ENCODE measurements at places on chromosomes 5 and 9.

GRCh38 chr5:107340631-107341030 lies 330.1 kb downstream of the EFNA5 start:
- DNase-seq = no peak

DNA sequence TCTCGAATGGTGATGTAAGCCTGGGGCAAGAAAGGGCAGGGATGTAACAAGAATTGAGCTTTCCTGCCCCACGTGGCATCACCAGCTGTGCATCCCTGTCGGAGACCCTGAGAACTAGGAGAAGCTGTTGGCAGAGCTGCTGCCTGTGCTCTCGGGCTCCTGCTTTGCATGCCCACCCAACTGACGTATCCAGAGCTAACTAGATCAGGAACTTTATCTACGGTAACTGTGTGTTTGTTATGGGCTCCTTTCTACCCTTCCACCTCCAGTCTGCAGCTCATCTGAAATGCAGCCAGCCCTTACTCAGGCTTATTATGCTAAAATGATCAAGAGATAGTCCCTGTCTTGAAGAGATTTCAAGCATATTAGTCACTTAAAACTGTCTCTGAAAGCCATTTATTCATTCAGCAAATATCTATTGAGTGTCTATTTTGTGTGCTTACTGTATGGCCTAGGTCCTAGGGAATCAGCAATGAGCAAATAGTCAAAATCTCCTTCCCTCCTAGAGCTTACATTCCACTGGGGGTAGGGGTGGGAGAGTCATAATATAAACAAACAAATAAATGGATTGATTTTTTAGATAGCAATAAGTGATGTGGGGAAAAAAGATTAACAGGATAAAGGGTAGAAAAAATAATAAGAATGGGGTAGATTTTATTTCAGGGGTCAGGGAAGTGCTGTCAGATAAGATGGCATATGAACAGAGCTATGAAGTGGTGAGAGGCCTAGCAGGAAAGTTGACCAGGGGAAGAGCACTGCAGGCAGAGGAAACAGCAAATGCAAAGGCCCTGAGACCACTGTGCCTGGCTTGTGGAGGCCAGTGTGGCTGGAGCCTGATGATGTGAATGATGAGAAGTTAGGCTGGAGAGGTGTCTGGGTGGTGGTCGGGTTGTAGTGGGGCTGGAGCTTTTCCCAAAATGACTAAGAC lies 118.2 kb downstream of the GALNT10 start:
- DNase-seq = no peak

DNA sequence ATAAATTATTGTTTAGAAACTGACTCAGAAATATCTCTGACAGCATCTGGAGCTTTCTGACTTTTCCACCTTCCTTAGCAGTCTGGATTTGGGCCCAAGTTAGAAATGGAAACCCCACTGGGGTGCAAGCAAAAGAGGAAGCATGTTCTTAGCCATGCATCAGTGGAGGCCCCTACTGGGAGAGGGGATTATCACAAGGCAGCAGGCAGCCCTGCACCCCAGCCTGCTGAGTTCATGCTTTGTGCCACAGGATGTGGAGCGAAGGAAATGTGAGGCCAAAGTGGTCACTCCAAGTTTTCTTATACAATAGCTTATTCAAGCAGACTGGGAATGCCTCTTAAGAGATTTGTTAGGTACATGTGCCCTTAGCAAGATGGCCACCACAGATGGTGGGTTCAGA lies 146.5 kb upstream of the TLX3 start:
- no peak for DNase-seq

- no peak for DNase-seq
Measured at GRCh38 chr5:145936401-145937131, at the start of gene SH3RF2. SH3RF2 (plus strand) TSS chr5:145936578; CDS start chr5:145937929, 1,351 bp downstream.

DNA sequence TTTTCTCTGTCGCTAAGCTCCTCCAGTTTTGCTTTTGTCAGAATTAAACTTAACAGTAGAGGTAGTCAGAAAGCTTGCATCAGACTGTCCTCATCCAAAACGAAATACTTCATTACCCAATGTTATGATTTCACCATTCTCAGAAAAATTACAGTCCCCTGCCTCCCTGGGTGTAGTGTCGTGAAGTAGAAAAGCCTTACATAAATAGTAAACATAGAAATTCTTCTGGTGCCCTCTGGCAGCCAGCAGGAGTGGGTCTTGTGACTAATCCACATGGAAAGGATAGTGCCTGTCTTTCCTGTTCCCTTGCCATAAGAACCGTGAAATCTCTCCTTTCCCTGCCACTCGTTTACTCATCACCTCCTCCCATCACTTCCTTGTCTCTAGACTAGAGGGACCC lies 230.6 kb downstream of the GNA14 start:
- no peak for DNase-seq

DNA sequence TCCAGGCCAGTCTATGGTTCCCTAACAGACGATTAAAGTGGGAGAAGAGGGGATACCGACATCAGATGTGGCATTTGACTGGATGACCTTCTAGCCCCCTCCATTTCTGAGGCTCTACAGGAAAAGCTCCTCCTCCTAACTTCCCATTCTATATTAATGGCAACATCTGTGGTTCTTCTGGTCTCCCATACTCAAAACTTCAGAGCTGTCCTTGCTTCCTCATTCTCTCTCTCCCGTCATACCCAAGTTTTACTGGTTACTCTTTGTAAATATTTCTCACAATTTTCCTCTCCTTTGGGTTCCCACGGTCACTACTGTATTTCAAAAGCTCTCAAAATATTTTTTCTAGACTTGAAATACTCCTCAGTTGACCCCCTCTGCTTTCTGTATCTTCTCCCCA lies 36.0 kb upstream of the IL7R start:
- no peak for DNase-seq

- DNase-seq = no peak
Measured at GRCh38 chr5:153517241-153517611, 26.8 kb downstream of the GRIA1 start.

- DNase-seq = no peak
Measured at GRCh38 chr5:38921174-38921573, 75.4 kb downstream of the OSMR start.

DNA sequence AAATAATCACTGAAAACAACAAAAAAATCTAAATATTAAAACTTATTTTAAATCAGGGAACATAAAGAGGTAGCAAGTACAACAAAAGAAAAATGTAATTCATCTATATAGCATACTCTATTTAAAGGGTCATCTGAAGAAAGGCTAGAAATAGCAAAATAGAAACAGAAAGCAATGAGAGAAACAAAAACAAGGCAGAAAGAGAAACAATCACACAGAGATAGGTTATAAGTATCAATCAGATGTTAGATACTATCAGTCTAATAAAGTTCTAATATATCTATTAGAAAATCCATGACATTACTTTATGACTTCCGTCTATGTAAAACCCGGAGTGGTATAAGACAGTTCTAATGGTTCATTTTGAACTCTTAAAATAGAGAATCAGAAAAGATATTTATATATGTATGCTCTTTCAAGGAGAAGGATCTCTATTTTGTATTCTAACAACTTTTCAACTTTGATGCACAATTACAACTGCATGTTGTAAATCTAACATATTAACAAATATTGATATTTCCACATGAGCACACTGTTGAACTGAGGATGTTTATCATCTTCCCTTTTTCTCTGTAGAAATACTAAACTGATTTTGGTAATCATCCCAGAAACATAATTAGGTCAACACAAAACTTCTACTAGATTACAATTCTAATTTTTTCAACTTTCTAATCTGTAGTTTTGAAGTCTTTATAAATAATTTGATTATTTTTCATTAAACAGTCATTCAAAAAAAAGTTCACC lies 15.8 kb downstream of the RICTOR start:
- DNase-seq = no peak

- no peak for DNase-seq
Measured at GRCh38 chr5:40987349-40987748, 78.1 kb downstream of the C7 start.

DNA sequence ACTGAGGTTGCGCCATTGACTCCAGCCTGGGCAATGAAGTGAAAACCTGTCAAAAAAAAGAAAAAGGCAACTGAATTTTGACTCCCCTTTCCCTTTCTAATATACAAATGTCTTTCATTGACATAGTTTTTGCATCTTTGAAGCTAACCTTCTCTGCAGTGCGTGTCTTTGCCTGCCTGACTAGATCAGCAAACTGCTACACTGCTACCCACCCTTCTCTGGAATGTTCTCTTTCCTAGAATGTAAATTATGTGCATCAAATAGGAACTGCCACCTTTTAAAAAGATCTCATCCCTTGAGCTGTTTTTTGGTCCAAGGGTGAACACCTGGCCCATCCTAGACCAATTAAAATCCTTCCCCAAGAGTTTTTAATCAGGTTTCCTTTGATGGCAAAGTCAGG lies 127.6 kb downstream of the SLC28A3 start:
- no peak for DNase-seq

DNA sequence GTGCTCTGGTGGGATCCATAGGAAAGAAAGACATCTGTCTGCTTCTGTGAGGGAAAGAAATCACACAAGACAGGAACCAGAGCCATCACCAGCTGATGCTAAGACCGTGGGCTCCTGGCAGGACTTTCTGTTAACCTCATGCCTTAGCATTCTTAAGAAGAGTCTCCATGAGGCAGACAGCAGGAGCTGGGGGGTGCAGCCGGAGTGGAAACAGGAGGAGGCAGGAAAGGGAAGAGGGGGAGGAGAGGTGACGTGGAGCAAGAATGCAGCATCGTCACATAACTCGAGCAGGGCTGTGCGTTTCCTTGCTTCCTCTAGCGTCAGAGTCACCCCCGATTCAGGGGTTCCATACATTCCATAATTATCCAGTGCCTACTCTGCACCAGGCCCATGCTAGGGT lies 53.6 kb downstream of the ERGIC1 start:
- no peak for DNase-seq

DNA sequence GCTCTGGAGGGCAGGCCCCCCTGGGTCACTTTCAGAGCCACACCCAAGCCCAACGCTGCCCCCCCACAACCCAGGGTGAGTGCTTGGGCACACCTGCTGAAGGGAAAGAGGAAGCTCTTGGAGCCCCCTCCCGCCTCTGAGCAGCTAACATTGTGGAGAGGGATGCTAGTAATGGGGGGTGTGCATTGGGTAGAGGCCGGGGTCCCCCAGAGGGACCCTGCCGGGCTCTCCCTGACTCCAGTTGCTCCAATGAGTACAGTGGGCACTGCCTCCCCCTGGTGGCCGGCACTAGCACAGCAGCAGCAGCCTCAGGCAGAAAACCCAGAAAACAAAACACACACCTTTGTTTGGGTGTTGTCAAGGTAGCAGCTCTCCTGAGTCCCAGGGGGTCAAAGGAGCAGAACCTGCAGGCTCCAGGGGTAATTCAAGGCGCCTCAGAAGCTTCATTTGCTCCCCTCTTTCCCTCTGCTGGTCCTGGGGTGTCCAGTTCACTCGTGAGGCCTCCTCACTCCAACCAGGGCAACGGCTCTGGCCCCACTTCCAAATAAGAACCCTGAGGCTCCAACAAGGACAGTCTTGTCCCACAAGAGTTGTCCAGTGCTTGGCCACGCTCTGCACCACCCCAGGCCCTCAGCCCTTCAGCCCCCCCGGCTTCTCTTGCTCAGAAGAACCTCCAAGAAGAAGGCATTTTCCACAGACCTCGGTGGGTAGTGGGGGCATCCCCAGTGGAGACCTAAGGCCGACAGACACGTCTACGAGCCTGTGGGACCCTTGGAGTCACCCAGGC lies 16.1 kb downstream of the GBGT1 start:
- peak; percentile 66 for DNase-seq

All from stimulated activated CD8-positive, alpha-beta memory T cell treated with anti-CD3 and anti-CD28 coated beads, Interleukin-4, amount 100 ng/mL, for 1 hour (primary cell).